Kidney epithelial cell (primary cell): ENCODE measurements at places on chromosomes 12 and 14.

GRCh38 chr14:30484976-30485375 is 74.0 kb upstream of the G2E3 start:
- no peak for DNase-seq

GRCh38 chr12:132084621-132085290 is 59.4 kb downstream of the DDX51 start:
- no peak for DNase-seq

GRCh38 chr14:20855652-20856291 is 35.4 kb upstream of the RNASE3 start:
- DNase-seq, result peak; percentile 56

GRCh38 chr14:78666336-78667056 is 496.3 kb downstream of the NRXN3 start:
- DNase-seq, result no peak

GRCh38 chr12:3061059-3061458 is 16.1 kb upstream of the TSPAN9 start:
- DNase-seq, result no peak

GRCh38 chr12:87439990-87440827 is 589.0 kb downstream of the C12orf50 start:
- peak; percentile 95 for DNase-seq

DNA sequence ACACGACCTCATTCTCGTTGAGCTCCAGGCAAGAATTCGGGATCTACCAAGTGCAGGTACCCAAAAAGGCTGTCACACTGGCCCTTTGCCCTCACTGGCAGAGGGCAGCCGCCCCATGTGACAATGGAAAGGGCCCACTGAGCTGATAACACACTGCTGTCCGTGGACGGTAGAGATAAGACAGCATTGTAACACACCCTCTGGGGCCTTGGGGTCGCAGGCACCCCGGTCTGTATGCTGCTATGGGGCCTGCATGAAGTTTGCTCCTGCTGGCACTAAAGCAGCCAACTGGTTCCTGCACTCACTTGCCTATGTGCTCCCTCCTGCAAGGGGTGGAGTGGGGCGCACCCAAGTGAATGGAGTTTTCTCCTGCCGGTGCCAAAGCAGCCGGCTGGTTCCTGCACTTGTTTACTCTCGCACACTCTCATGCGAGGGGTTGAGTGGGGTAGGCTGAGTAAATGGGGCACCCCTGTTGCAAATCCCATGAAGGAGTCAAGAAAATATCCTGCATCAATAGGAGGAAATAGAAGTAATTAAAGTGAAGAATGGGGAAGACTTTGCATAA is 477.9 kb downstream of the ATP23 start:
- DNase-seq, result no peak

DNA sequence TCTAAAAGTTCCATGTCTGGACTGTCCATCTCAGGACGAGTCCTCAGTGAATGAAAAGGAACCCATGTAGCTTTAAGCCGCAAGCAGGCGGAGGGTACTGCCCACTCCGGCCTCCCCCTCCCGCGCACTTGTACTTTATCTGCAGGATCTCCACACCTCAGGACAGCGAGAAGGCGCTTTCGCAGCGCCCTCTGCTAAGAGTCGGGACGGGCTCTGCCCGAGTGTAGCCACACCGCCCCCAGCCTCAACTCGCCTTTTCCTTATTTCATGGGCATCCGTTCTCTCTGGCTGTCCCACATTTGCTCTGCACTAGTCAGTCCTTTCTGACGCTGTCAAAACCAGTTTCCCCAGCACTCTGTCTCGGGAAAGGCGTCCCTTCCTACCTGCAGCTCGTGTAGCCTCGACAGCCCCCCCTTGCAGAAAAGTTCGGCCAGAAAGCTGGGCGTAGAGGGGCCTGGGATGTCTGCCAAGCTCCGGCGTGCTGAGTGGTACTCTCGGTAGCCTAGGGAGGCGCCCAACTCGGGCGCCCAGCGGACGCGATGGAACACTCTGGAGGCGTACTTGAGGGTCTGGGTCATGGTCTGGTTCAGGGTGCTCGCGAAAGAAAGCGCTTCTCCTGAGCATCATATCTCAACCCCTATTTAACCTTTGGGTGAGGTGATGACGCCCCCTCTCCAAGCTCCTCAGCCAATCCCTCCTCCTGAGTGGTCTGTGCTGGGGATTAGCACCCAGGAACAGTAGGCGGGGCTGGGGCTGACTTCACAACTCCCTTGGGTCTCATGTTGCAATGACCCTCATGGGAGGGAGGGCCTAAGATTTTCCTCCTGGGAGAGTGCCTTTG is at the start of gene CYP27B1:
CYP27B1 (minus strand) TSS at position 615 of the 841 bp plus-strand sequence; CDS start at position 578, 37 bp downstream.
- DNase-seq, result no peak

GRCh38 chr14:74140374-74140850 is 55.7 kb downstream of the LIN52 start:
- no peak for DNase-seq

DNA sequence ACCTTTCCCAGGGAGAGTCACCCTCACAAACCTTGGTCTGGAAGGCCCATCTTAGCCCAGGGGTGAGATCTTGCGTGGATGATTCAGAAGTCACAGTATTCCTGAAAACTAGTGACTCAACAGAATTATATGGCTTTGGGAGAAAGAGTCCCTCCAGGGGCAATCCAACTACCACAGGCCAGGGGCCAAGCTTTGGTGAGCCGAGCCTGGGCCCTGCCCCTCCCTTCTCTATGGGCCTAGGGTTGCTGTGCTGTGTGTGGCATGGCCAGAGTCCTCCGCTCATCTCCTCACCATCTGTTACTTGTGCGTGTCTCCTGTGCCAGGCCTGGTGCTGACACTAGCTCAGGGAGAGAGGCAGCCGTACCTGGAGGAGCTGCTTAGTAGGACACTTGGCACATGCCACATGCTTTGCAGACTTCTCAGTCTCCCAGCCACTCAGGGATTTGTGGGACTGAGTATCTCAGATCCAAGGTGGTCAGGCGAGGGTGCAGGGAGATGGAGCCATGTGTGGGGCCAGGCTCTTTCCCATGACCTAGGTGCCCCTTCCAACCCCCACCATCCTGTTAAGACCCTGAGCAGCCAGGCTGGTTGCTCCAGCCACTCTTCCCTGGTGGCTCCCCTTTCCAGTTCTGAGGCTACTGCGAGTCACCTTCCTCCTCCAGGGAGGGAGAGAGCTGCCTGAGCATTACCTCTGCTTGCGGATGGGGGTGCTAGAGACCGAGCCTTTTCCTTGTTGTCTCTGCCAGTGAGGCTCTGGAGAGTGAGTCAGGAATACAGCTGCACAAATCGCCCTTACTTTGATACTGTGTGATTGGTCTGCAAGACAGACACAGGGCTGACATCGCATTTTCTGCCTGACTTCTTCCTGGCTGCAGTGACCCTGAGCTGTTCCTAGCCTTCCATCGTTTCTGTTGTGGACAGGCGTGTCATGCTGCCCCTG is 94.1 kb downstream of the SLC25A47 start:
- DNase-seq, result peak; percentile 90

- DNase-seq, result peak; percentile 10
Observed at GRCh38 chr14:99192028-99192621, 79.9 kb downstream of the BCL11B start.

DNA sequence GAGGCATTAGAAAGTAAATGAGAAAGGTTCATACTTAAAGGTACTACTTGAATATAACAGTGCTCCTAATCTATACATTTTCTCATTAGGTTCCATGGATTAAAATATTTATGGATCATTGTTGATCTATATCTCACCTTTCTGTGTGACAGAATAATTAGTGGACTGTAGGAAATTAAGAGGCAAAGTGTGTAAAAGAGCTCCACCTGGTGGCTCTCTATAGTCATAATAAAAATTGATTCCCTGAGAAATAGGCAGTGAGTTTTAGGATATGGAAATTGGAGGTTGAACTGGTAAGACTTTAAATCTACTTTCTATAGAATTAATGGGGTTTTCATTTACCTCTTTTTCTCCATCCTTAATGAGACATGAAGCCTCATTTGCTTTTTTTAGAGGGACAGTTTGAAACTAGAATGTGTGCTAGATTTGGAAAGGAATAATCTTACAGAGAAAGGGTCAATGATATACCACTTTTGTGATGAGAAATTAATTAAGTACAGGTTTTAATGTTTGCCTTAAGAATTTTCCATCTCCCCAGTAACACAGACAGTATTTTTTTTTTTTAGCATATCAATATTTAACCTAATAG is 11.8 kb upstream of the DERA start:
- DNase-seq, result no peak
